ENCODE measurements at places on chromosomes 16 and 17.

GRCh38 chr17:71145486-71145885 is 975.3 kb upstream of the SOX9 start:
- DNase-seq: no peak

DNA sequence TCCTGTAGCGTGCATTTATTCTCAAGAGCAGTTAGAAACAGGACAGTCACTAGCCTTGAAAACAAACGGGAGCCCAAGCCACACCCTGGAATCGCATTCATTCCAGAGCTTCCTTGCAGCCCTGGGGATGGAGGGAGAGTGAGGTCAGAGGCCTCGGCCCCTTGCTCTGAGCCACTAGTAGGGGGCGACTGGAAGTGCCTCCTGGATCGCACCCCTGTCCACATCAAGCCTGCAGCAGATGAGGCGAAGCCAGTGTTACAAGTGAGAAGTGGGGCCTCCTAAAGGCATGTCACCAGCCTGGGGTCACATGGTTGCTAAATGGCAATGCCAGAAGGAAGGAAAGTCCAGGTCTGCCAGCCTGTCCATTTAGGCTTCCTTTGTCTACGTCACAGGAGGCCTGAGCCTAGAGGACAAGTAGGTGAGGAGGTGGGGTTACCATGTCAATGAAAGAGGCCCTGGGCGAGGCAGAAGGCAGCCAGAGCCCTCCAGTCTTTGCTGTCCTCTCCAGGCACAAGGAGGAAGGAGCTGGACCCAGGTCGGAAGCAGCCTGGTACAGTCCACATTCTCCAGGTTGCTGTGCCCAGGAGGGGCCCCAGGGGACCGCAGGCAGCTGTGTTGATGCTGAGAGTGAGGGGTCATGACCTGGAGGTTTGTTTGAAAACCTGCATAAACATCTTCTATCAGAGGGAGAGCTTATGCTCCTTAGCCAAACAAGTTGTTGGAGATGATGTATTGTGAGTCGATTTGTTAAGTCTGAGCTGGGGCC is 3.0 kb upstream of the RCVRN start:
- no peak for DNase-seq

DNA sequence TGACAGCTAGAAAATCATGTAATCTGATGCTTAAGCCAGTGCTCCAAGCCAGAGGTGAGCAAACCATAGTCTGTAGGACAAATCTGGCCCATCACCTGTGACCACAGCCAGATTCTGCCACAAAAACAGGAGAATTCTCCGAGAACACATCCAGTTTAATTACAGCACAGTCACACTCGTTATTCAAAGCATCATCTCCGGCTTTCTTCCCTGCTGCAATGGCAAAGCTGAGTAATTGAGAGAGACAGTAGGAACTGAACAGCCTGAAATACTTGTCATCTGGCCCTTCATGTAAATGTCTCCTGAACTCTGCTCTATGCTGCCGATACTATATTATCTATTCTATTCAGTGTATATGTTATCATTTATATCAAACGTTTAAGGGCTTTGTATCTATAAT is 121.4 kb upstream of the FOXF1 start:
- DNase-seq: no peak

GRCh38 chr17:42623732-42624596 is 14.5 kb downstream of the TUBG1 start:
- DNase-seq: no peak

DNA sequence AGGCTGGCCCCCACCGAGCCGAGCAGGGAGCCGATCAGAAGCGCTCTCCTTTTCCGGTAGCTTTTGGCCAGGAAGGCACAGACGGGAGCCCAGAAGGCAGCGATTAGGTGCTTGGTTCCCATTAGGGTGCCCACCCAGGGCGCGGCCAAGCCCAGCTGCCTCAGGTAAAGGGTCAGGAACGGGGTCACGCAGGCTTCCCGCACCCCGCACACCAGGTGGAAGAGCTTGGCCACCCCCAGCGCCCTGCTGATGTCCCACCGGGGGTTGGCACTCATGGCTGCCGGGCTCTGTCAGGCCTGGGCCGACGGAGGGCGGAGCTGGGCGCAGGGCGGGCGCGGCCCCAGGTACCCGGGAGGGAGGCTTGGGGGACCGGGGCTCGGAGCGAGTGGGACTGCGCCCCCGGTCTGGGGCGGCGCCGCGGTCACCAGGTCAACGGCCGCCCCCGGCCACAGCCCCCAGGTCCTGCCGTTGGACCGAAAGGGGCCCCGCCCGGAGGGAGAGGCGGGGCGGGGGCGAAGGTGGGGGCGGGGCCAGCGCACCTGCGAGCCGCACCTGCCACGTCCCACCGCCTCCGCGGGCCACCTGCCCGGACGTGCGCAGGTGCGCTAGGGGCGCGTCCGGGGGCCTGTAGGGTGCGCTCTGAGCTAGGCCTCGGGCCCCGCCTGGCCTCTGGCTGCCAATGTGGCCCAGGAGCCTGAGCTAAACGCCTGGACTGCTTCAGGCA is at the start of gene MFSD6L:
TSS of gene MFSD6L (minus strand) at position 520 of the 724 bp plus-strand sequence. CDS start at position 275, 245 bp downstream.
- DNase-seq: peak; percentile 43
